ENCODE measurements at places on chromosomes 7 and 10. TPM values are rescaled to one million over a fixed set of nuclear protein-coding genes. Genes with fewer than 3 reads are reported as not detected.

The OR2A42 gene
- not detected for total RNA-seq

The METTL27 gene
- total RNA-seq, result 16.8 TPM

The TMEM236 gene
- not detected for total RNA-seq

The ARL4A gene
- 29.4 TPM for total RNA-seq

The LLCFC1 gene
- not detected for total RNA-seq

The VGF gene
- total RNA-seq, result 0.53 TPM

The RASSF4 gene
- total RNA-seq, result 6.6 TPM

The GIMAP7 gene
- not detected for total RNA-seq

The MYL7 gene
- total RNA-seq, result not detected

The ARMH3 gene
- total RNA-seq, result 10.7 TPM

The VKORC1L1 gene
- total RNA-seq, result 9.8 TPM

The CYP2W1 gene
- total RNA-seq, result not detected

The LRRD1 gene
- not detected for total RNA-seq
